ENCODE measurements at places on chromosomes 4 and X. TPM values are rescaled to one million over a fixed set of nuclear protein-coding genes. Genes with fewer than 3 reads are reported as not detected.
A peak's percentile ranks its signal among the peaks of the same experiment; 100 is the strongest.

Gene CXorf49B
- not detected for total RNA-seq

- no peak overlapping the region for H3K4me3 ChIP-seq
- H3K4me1 ChIP-seq, result no peaks in the 10 kb centered on the region
- H3K27me3 ChIP-seq, result peaks cover 4% of the 10 kb centered on the region
- no peak overlapping the region for H3K27ac ChIP-seq
- DNase-seq, result no peak
Measured at GRCh38 chr4:25976780-25977179, 62.8 kb downstream of the SMIM20 start.

GRCh38 chr4:80393246-80393969 lies 57.9 kb downstream of the CFAP299 start:
- no peak for DNase-seq
- H3K4me3 ChIP-seq, result no peak overlapping the region
- H3K27ac ChIP-seq, result no peak overlapping the region

Gene PNMA5
- not detected for total RNA-seq

DNA sequence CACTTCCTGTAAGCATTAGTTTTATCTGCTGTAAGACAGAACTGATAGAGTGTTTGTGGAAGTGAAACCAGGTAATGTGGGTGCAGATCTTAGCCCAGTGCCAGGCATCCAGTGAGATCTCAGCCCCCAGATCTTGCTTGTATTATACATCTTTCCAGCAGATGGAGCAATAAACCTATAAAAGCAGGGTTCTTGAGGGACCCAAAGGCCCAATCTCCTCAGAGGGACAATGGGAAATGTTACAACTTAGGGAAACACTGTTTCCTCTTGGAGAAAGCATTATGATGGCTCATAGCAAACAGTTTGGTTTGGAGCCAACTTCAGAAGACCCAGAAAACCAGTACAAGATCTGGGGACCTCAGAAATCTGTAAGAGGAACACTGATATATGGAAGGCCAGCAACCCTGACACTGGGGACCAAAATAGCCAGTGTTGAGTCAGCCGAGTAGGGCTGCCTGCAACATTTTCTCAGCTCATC lies 206.3 kb downstream of the SLC7A11 start:
- no peak overlapping the region for H3K27ac ChIP-seq
- H3K4me3 ChIP-seq, result no peak overlapping the region
- no peaks in the 10 kb centered on the region for H3K27me3 ChIP-seq
- no peak for DNase-seq

DNA sequence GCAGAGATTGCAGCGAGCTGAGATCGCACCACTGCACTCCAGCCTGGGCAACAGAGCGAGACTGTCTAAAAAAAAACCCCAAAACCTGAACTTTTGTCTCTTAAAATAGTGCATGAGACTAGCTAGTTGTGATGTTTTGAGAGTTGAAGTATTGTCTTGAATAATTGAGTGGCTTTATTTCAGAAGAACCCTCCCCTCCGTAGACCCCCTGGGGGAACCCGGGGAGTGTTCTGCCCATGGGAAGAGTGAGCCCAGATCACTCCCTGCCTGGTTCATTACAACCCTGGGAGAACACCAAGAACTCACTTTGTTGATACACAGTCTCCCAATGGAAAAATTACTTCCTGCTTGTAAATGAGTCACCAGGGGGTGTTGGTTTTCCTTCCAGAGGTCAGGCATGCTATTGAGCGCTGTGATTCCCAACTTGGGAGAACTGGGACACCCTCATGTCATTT lies 65.3 kb upstream of the SHISA3 start:
- no peaks in the 10 kb centered on the region for H3K36me3 ChIP-seq
- H3K4me3 ChIP-seq, result no peak overlapping the region
- no peak for DNase-seq
- H3K27ac ChIP-seq, result peak overlapping the region; percentile 71

GRCh38 chr4:147725673-147726072 lies 6.2 kb upstream of the ARHGAP10 start:
- H3K4me1 ChIP-seq, result peaks cover 13% of the 10 kb centered on the region
- no peak overlapping the region for H3K27ac ChIP-seq
- H3K4me3 ChIP-seq, result no peak overlapping the region
- DNase-seq, result no peak
- no peaks in the 10 kb centered on the region for H3K27me3 ChIP-seq
- H3K36me3 ChIP-seq, result no peaks in the 10 kb centered on the region

DNA sequence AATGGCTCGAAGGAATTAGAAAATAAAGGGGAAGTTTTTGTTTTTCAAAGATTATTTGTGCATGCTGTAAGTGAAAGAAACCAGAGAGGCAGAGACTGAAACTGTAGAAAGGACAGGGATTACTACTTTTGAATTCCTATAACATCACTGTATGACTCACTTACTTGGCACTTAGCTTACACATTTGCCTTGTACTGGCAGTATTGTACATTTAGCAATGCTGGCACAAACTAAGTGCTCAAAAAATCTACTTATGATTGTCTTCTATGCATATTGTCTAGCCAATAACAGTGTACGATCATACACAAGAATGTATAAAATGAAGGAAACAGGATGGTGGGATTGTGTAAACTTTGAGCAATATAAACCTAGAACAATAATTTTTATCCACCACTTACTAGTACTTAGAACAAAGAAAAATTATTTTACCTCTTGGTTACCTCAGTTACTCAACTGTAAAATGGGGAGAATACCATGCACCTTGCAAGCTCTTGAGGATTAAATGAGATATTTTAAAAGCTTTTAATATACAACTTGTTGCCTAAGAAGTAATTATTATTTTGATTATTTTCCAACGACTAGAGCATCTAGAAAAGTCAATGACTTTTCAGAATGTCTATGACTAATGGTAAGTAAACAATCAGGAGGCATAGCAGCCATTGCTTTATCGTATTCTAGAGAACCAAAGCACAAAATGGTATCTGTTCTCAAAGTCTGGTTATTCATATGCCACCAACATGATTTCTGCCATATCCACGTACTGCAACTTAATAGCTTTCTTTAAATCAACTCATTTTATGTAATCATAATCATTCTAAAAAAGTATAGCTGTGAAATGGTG lies 4.7 kb downstream of the FAM120C start:
- H3K4me3 ChIP-seq, result peak overlapping the region; percentile 64
- DNase-seq, result no peak
- H3K27ac ChIP-seq, result peak overlapping the region; percentile 89
- H3K27me3 ChIP-seq, result no peaks in the 10 kb centered on the region

GRCh38 chr4:156794863-156795262 lies 176.7 kb downstream of the PDGFC start:
- peaks cover 43% of the 10 kb centered on the region for H3K4me1 ChIP-seq
- no peak overlapping the region for H3K4me3 ChIP-seq
- DNase-seq, result no peak
- H3K27ac ChIP-seq, result no peak overlapping the region

GRCh38 chr4:100591161-100591876 lies 73.5 kb upstream of the EMCN start:
- H3K27me3 ChIP-seq, result peaks cover 31% of the 10 kb centered on the region
- H3K27ac ChIP-seq, result no peak overlapping the region
- H3K4me3 ChIP-seq, result no peak overlapping the region
- DNase-seq, result no peak

Gene RELL1
- 17.4 TPM for total RNA-seq

Gene LGI2
- not detected for total RNA-seq

- H3K4me3 ChIP-seq, result no peak overlapping the region
- no peaks in the 10 kb centered on the region for H3K36me3 ChIP-seq
- H3K27me3 ChIP-seq, result peaks cover 31% of the 10 kb centered on the region
Measured at GRCh38 chr4:25060241-25060962, 29.7 kb upstream of the LGI2 start.

Gene DCAF8L2
- not detected for total RNA-seq

Gene NCAPG
- 6.9 TPM for total RNA-seq

DNA sequence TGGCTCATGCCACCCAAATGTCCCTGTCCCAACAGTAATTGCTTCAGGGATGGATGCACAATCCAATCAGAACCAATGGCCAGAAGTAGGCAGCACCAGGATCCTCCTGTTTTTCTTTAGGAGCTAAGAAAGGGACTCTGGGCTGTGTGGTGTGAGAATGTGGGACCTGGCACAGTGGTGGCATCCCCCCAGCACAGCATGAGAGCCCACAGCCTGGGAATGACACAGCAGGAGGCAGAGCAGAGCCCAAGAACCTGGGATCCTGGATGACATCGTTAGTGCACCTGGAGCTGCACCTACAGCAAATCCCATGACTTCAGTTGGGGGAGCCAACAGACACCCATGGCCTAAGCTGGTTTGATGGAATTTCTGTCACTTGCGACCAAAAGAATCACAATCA lies 70.7 kb upstream of the C4orf50 start:
- DNase-seq, result no peak
- no peak overlapping the region for H3K4me3 ChIP-seq
- peaks cover 7% of the 10 kb centered on the region for H3K27me3 ChIP-seq
- no peaks in the 10 kb centered on the region for H3K4me1 ChIP-seq

DNA sequence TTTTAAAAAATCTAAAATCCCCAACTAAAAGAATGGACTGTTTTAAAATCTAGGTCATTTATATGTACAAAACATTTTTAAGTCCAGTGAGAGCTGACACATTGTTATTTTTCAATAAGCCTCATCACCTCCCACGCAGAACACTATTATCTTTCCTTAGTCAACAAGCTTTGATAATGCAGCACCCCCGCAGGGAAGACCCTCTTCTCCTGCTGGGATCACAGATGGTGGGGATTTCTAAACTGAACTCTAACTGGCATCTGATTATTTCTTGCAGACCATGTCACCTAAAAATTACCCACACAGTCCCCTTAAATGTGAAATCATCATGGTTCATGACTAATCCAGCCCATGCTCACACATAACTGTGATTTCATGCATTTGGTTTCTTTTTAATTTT lies 11.6 kb downstream of the SYTL4 start:
- no peak overlapping the region for H3K4me3 ChIP-seq
- peak overlapping the region; percentile 48 for H3K27ac ChIP-seq
- H3K27me3 ChIP-seq, result no peaks in the 10 kb centered on the region

Gene OPRPN
- not detected for total RNA-seq

DNA sequence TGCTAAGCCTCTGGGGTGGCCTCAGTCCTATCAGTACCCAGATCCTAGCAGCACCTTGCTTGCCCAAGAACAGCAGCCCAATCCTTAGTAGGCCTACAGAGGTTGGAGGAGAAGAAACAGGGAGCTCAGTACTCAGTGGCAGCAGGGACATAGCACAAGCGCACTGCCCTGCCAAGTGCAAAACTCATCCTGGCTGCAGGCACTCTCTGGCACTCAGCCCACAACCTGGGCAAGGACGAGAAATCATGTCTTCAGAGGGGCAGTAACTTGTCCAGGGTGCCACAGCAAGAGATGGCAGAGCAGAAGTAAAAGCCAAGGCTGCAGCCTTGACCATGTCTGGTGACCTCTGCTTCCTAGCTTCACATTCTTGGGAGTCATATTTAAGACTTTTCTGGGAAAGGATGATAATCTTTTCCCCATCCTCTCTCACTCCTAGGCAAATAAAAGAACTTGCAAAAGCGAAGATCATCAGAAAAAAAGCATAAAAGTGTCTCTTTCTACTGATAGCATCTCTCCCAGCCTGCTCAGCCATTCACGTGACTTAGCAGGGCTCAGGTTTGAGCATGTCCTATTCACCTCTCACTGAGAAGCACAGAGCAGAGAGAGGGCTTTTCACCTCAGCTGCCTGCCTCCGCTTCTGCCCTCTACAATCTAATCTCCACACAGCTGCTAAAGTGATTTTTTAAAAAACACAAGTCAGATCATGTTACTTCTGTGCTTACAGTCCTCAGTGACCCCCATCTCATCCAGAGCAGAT lies 37.2 kb upstream of the MAGEA4 start:
- DNase-seq, result no peak
- no peak overlapping the region for H3K4me3 ChIP-seq
- no peak overlapping the region for H3K27ac ChIP-seq

GRCh38 chrX:69161371-69161770 lies 3.9 kb downstream of the PJA1 start:
- no peak overlapping the region for H3K4me3 ChIP-seq
- peak; percentile 56 for DNase-seq
- no peak overlapping the region for H3K27ac ChIP-seq
- peaks cover 17% of the 10 kb centered on the region for H3K4me1 ChIP-seq
- no peaks in the 10 kb centered on the region for H3K27me3 ChIP-seq

- DNase-seq, result no peak
- H3K4me3 ChIP-seq, result no peak overlapping the region
- peaks cover 1% of the 10 kb centered on the region for H3K4me1 ChIP-seq
- H3K27ac ChIP-seq, result no peak overlapping the region
- H3K36me3 ChIP-seq, result no peaks in the 10 kb centered on the region
Measured at GRCh38 chr4:25440478-25441030, 63.5 kb downstream of the ANAPC4 start.

GRCh38 chr4:13203101-13203500 lies 281.0 kb downstream of the RAB28 start:
- DNase-seq, result no peak
- no peaks in the 10 kb centered on the region for H3K4me1 ChIP-seq
- no peak overlapping the region for H3K4me3 ChIP-seq
- H3K36me3 ChIP-seq, result no peaks in the 10 kb centered on the region
- H3K27me3 ChIP-seq, result no peaks in the 10 kb centered on the region
- H3K27ac ChIP-seq, result no peak overlapping the region

- peak overlapping the region; percentile 16 for H3K27ac ChIP-seq
- H3K36me3 ChIP-seq, result no peaks in the 10 kb centered on the region
- H3K4me3 ChIP-seq, result no peak overlapping the region
- no peak for DNase-seq
- no peaks in the 10 kb centered on the region for H3K27me3 ChIP-seq
Measured at GRCh38 chr4:137443031-137443800, 89.1 kb downstream of the PCDH18 start.

Gene ADH6
- total RNA-seq, result not detected

Gene GUCY1A1
- total RNA-seq, result 11.5 TPM

Gene TAF7L
- 0.24 TPM for total RNA-seq

DNA sequence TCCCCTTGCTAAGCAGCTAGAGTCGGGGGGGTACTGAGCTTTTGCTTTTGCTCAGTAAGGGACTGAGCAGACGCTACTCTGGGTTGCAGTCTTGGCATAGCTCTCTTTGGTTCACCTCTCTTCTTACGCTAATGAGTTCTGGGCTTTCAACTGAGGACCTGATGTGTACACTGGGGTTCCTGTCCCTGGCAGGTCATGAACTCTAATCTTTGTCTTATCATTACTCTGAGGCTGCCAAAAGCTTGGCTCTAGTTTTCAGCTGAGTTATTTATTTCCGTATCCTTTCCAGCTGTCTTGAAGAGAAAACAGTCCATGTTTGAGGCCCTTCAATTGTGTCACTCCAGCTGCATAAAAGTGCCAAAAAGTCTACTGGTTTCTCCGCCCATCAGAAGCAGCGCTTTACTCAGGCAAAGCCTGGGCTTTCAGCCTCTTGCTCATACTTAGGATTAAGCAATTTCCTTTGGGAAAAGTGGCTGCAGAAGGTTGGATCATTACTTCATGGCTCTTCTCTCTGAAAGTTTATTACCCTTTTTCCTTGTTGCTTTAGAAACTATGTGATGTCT lies 121.0 kb upstream of the STOX2 start:
- H3K4me3 ChIP-seq, result no peak overlapping the region

DNA sequence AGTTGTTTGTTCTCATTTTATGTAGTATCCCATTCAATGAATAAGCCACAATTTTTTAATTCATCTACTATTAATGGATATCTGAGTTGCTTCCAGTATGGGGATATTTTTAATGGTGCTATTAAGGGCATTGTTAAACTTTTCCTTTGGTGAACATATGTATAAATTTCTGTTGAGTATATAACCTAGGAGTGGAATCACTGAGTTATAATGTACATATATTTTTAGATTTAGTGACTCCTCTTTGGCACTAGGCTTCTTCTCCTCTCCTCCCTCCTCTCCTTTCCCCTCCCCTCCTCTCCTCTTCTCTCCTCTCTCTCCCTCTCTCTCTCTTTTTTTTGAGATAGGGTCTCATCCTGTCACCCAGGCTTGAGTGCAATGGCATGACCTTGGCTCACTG lies 26.4 kb downstream of the RBM47 start:
- no peak for DNase-seq
- H3K4me1 ChIP-seq, result no peaks in the 10 kb centered on the region
- H3K27me3 ChIP-seq, result peaks cover 2% of the 10 kb centered on the region
- no peak overlapping the region for H3K27ac ChIP-seq

Gene GPRIN3
- total RNA-seq, result not detected

Data from osteocyte (in vitro differentiated cells).